T-helper 17 cell (primary cell): ENCODE measurements at places on chromosomes 3 and 15.

- no peak for DNase-seq
Measured at GRCh38 chr3:66041828-66042227, 3.1 kb upstream of the MAGI1 start.

GRCh38 chr3:171851660-171852058 is 8.5 kb downstream of the TMEM212 start:
- DNase-seq, result no peak

GRCh38 chr3:142287866-142288638 is 62.7 kb upstream of the GK5 start:
- DNase-seq, result no peak

- DNase-seq, result no peak
Measured at GRCh38 chr15:43872416-43873020, 45.7 kb downstream of the WDR76 start.

DNA sequence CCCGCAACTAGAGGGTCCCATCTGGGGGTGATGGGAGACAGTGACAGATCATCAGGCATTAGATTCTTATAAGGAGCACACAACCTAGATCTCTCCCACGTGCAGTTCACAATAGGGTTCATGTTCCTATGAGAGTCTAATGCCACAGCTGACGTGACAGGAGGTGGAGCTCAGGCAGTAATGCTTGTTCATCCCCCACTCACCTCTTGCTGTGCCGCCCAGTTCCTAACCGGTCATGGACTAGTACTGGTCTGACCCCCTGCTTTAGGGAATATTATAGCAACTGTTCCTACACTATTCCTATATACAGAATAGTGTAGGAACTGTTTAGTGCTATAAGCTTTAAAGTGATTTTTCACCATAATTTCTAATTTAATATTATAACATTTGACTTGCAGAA is 128.1 kb upstream of the AZI2 start:
- no peak for DNase-seq

DNA sequence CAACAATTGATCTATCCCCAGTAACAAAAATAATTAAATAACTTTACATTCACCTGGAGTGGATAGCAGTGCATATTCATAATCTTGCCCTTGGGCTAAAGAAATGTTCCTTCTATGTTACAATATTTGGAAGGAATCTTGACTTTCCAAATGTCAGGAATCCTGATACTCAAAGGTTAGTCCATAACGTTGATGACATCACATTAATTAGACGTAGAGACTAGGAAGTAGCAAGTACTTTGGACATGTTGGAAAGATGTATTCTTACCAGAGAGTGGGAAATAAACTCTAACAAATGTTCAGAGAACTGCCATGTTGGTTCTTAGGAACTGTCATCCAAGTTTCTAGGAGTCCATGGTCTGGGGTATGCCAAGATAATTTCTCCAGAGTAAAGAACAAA is 70.6 kb upstream of the SLC25A36 start:
- no peak for DNase-seq

- no peak for DNase-seq
Measured at GRCh38 chr3:85758442-85758841, 799.7 kb downstream of the CADM2 start.

- no peak for DNase-seq
Measured at GRCh38 chr3:42216302-42216701, 49.7 kb downstream of the CCK start.

GRCh38 chr15:65101411-65101890 is 13.5 kb downstream of the UBAP1L start:
- DNase-seq, result no peak

GRCh38 chr15:95326431-95327182 is 1003.9 kb upstream of the NR2F2 start:
- no peak for DNase-seq

- no peak for DNase-seq
Measured at GRCh38 chr3:28476194-28476593, 127.6 kb upstream of the AZI2 start.

DNA sequence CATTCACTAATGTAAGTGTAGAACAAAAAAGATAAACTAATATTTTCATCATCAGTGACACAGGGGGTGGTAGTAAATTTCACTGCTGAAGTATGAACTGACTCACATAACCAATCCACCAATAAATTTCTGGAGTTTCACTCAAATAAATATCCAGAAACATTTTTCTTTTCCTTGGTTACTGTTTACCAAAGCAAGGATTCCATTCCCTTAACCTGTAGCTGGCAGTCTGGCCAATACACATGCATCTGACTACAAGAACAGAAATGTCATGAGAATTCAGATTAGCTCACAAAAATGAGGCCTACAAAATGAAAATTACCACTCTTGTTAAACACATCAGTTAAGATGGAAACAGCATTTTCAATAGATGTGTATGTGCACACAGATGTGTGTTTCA is 80.3 kb downstream of the STAG1 start:
- no peak for DNase-seq

DNA sequence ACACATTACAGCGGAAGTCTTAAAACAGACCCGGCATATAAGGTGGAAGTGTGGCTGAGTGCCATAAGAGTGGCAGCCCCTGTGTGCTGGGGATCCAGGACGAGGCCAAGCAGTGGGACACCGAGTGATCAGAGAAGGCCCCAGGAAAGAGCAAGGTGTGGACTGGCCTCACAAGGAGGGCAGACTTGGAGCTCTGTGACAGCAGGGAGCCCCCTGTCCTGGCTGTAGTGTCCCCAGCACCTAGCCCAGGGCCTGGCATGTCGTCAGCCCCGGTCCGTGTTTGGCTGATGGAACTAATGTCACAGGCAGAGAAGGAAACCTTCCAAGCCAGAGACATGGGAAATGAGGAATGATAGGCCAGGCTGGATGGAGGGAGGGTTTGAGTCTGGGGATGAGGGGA is 4.8 kb downstream of the PDIA5 start:
- DNase-seq, result no peak

- no peak for DNase-seq
Measured at GRCh38 chr3:129311054-129311902, 32.6 kb downstream of the HMCES start.

DNA sequence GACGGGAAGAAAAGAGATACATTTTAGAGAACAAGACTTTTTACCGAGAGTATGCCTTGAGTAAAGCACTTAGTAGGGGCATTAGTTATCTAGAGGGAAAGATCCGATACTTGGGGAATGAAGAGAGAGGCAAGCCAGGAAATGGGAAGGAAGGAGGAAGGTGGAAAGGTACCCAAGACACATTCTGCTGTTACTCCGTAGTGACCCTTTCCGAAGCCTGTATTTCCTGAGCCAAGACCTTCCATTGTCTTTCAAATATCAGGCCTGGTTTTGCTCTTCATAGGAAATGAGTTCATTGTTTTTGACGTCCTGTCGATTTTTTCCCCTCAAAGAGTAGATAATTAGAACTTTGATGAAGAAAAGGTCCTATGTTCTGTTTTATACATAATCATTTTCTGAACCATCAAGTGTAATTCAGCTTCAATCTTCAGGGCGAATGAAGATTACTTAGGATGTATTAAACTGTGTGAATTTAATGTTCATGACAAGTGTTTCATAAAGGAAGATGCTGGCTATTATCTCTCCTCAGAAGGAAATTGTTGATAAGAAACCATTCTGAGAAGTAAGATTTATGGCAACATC is 95.7 kb downstream of the PPM1L start:
- no peak for DNase-seq

GRCh38 chr15:96625256-96625655 is 294.8 kb downstream of the NR2F2 start:
- no peak for DNase-seq

DNA sequence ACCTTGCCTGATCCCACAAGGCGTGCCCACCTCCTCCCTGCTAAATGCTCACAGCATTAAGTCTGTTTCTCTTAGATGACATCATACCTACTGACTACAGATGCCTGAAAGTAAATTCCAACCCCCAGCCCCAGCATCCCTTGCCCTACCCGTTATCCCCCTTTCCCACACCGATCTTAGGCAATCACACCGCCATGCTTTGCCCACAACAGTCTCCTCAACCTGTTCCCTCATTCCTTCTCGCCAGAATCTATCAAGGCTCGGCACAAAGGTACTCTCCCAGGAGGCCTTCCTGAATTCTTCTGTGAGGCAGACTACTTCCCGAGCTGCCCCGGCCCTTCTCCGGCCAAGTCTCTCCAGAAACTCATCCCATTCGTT is 789 bp upstream of the SEC61A1 start:
- DNase-seq, result no peak

DNA sequence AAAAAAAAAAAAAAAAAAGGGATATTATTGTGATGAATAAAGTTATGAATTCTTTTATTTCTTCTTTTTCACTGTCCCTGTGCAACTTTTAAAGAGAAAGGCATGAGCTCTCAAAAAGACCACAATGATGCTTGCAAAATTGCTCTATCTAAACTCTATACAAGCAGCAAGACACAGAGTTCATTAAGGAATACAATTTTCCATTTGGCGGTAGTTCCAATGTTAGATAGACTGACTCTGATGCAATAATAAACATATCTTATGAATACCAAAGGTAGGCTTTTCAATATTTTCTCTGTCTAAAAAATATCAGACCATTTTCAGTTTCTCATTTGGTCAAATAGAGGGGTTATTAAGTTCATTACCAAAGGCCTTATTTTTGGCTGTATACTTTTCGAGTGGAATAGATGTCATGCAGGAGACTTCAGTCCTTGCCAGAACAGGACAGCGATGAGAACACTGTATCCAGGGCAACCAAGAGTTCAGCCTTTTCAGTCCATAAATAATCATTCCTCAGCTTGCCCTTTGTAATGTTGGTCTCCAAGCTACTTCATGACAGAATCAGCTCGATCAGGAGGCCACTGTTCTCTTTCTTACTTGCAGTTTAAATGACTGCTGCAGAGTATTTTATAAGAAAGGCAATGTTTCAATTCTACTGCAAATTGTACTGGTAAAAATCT is 162.9 kb upstream of the FAM3D start:
- DNase-seq, result no peak

DNA sequence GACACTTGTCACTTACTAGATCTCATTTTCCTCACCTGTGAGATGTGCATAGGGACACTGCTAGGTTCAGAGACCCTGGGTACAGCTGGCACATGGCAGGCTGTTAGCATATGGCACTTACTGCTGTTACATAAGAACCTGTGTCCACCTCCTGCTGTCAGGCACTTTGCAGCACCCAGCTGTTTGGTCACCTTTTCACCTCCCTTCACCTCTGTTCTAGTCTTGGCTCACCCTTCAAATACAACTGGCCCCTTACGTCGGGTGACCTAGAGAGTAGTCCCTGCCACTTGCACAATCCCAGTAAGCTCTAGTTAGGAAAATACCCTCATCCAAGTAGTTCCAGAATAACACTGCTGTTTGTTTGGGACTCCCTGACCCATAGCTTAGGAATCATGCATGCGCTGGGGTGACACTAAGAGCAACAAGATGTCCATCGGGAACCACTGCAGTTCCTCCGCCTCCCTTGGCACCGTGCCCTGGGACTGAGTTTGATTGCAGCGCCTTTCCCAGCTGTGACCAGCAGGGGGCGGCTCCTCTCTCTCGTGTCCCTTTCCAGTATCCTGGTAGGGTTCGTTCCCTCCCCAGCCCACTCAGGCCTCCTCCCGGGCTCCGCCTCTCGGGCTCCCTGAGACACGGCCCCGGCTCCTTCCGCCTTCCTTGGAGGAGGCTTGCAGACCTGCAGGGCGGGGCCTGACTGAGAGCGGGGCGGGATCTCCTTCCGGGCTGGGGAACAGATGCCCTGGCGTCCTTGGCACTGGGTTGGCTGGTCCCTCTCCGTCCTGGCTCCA is 78.6 kb downstream of the ABHD5 start:
- DNase-seq, result peak; percentile 60
